ENCODE measurements at places on chromosomes 7 and 10.

DNA sequence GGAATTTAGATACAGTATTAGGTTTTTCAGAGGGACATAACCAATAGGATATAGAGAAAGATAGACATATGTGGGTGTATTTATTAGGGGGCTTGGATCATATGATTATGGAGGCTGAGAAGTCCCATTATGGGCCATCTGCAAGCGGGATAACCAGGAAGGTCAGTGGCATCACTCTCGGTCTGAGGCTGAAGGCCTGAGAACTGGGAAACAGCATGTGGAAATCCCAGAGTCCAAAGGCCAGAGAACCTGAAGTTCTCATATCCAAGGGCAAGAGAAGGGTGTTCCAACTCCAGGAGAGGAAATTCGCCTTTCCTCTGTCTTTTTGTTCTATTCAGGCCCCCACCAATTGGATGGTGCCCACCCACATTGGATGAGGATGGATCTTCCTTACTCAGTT lies 180.7 kb downstream of the POU6F2 start:
- no peak for DNase-seq

DNA sequence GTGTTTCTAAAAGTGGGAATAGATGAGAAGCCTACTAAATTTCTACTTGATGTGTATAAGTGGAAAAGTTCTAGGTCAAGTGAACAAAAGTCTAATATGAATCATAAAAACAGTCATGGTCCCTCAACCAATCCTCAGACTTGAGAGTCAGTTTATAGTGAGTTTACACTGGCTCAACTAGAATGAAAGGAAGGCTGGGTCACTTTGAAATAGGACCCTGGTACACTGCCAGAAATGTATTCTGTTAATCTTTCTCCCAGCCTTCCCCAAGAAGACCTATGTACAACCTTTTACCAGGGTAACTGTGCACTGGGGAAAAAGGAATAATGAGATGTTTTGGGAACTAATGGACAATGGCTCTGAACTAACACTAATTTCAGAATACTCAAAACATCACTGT lies 17.3 kb downstream of the ELMO1 start:
- DNase-seq, result no peak

DNA sequence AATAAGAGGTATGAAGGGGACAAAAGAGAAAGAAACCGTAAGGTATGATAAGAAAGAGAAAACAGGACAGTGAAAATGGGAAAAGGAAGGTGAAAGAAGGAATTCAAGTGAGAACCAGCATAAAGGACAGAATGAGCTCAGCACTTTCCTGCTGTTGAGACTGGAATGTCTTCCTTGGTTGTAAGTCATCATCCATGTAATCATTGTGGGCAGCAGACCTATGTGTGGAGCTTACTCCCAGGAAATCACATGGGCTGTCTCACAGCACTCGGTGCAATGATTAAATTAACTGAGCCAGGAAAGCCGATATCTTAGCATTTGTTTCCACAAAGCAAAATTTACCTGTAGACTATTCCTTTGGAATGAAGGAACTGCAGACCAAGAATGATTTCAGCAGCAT lies 118.1 kb downstream of the PRKCQ start:
- no peak for DNase-seq

GRCh38 chr7:104967595-104967994 lies 46.4 kb upstream of the KMT2E start:
- DNase-seq, result no peak

GRCh38 chr7:44111761-44112160 lies 7.6 kb downstream of the AEBP1 start:
- no peak for DNase-seq

DNA sequence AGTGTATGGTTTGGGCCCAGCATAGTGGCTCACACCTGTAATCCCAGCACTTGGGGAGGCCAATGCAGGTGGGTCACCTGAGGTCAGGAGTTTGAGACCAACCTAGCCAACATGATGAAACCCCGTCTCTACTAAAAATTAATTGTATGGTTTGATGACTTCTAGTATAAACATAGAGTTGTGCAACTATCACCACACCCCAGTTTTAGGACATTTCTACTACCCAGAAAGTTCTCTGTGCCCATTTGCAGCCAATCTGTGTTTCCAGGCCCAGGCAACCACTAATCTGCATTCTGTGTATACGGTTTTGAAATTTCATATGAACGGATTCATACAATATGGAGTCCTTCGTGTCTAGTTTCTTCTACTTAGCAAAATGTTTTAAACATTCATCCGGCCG lies 20.0 kb downstream of the CLIP2 start:
- DNase-seq, result no peak

GRCh38 chr7:106021151-106022067 lies 58.3 kb downstream of the CDHR3 start:
- no peak for DNase-seq

GRCh38 chr7:69871213-69871885 lies 273.1 kb downstream of the AUTS2 start:
- no peak for DNase-seq

GRCh38 chr7:145152589-145152988 lies 316.7 kb upstream of the TPK1 start:
- DNase-seq, result no peak

GRCh38 chr7:82286798-82287140 lies 156.8 kb downstream of the CACNA2D1 start:
- no peak for DNase-seq

DNA sequence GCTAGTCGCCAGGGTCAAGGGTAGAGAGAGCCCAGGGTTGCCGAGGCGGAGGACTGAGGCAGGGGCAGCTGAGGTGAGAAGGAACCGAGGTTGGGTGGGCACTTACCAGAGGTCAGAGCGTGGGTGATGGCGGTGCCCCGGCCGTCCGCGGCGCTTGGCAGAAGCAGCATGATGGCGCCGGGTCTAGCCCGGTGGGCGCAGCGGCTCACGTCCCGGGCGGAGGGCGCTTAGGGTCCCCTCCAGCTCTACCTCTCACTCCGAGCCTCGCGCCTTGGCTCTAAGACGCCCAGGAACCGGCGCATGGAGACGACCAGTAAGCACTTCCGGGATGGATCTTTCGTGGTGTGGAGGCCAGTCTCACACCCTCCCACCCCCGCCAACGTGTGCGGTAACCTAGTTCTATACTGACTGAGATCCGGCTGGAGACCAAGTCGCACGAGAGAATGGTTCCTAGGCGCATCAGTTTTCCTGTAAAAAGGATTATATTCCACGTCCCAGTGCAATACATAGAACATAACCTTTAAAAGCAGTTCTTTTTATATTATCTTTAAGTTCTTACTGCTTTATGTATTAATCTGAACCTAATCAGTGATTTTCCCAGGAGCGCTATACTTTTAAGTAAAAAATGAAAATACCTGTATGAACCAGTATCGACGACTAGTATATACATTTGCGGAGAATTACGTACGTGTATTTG lies at the start of gene DNAJC2:
Gene DNAJC2, minus strand, starts transcription at position 315 of the 697 bp plus-strand sequence. Its CDS starts 145 bp downstream, at position 170.
- peak; percentile 95 for DNase-seq

Measured in suppressor macrophage (primary cell).